ENCODE measurements at places on chromosomes 1 and 21.

DNA sequence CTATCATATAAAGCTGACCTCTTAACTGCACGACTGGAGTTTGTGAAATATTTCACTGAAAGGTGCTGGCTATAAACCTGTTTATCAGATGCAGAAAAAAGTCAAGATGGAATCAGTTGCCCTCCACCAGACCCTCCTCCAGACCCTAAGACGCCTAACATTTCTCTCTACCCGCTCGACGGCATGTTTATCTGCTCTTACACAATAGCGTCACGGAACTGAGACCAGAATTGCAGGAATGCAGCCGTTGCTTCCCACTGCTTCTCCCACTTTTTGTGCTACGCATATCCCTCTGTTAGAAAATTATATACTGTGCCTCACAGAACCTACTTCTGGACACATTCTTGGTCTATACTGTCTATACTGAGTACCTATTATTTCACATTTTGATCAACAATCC, 28.2 kb upstream of the FAM131C start:
- no peak for DNase-seq

GRCh38 chr1:150695561-150695960, 1.4 kb downstream of the GOLPH3L start:
- peak; percentile 12 for DNase-seq

- DNase-seq, result peak; percentile 84
These were observed 186.1 kb downstream of the CLEC20A start for GRCh38 chr1:178310685-178311105.

- DNase-seq, result no peak
These were observed 72.7 kb downstream of the HUNK start for GRCh38 chr21:31945546-31945945.

DNA sequence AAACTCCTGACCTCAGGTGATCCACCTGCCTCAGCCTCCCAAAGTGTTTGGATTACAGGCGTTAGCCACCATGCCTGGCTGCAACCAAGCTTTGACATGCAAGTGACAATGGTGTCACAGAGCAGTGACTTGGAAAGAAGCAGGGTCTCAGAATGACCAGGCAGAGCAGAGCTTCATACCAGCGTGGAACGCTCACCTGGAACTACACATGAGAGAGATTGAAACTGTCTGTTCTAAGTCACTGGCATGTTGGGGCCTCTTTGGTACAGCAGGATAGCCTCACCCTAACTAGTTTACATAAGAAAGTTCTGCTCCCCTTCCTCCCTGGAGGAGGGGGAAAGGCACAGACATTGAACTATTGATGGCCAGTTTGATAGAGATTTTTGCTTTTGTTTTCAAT, 47.5 kb upstream of the ITPKB start:
- DNase-seq, result no peak

- no peak for DNase-seq
These were observed 407.0 kb downstream of the NPHP4 start for GRCh38 chr1:5585256-5585655.

- DNase-seq, result no peak
These were observed 16.9 kb upstream of the PARS2 start for GRCh38 chr1:54781023-54781723.

- no peak for DNase-seq
These were observed 48.1 kb downstream of the CDC14A start for GRCh38 chr1:100400404-100400803.

DNA sequence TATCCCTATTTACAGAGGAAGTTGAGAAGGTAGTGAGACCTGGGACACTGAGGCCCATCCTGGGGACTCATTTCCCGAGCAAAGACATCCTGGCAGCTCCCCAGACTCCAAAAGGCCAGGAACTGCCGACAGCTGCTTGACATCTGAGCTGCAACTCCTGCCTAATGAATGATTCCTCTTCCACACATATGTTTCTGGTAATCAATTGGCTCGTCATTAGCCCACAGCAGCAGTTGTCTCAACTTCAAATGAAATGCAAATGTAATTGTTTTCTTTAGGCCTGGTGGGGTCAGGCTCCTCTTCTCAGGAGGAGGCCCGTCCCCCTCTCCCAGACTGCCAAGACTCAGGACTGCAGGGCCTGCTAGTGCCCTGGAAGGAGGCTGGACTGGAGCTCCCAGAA, 61.8 kb upstream of the DISP3 start:
- DNase-seq, result no peak

GRCh38 chr1:184840596-184840995, 85.9 kb upstream of the EDEM3 start:
- no peak for DNase-seq

DNA sequence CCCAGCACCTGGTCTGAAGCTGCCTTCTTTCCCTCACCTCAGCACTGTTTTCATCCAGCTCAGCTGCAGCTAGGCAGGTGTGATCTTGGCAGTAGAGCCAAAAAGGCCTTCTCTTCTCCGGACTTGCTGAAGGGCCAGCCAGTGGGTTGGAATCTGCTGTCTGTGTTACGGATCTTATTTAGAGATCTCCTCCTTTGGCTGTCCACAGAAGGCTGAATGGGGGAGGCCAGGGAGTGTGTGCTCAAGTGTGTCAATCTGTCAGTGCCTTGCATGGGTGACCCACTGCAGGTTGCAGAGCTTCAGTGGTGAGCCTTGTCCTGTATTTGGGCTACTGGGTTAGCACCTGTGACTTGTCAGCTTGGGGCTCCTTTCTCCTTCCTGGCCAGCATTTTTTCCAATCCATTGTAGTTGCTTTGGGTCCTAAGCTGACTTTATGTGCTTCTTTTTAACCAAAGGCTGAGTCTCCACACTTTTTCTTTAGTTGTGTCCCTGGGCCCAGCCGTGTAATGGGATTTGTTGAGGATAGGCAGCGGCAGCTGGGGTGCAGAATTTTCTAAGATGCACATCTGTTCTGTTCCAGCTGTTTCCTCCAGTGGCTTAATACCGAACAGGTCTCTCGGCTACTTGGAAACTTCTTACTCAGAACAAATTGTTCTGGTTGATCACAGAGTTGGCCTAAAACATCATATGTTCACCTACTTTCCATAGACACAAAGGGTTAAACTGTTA, 126.8 kb downstream of the PEX14 start:
- no peak for DNase-seq

DNA sequence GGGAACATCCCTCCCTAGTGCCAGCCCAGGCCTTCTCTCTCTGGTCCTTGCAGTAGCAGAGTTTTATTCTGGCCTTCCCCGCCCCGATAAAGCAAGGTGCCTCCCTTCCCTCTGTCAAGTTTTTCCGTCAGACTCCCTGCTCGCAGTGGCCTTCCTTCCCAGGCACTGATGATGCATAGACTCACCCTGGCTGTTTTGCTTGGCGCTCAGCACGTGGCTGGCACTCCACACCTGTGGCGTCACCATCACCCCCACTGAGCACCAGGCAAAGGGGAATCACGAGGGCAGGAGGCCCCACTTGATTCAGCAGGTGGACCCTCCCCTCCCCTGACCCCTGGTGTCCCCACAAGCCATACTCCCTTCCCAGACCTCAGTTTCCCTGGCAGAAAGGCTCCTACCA, 7.4 kb downstream of the SLC26A9 start:
- DNase-seq, result peak; percentile 92

DNA sequence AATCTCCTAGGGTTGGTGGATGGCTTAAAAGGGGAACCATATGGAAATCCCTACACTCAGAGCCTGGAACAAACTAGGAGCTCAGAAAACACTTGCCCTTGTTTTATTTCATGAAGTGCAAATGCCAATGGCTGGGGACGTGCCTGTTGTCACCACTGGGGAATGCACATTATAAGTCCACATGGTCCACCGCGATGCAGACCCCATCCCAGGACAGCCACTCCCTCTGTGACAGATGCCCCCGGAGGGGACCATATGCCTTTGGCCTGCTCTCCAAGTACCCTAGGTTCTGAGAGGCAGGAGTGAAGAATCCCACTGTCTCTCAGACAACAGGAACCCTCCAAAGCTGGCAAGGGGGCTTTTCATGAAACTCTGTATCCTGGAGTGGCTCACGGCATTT, 42.3 kb downstream of the LRP8 start:
- DNase-seq, result no peak

GRCh38 chr1:34163792-34164731, 968 bp downstream of the CSMD2 start:
- no peak for DNase-seq

DNA sequence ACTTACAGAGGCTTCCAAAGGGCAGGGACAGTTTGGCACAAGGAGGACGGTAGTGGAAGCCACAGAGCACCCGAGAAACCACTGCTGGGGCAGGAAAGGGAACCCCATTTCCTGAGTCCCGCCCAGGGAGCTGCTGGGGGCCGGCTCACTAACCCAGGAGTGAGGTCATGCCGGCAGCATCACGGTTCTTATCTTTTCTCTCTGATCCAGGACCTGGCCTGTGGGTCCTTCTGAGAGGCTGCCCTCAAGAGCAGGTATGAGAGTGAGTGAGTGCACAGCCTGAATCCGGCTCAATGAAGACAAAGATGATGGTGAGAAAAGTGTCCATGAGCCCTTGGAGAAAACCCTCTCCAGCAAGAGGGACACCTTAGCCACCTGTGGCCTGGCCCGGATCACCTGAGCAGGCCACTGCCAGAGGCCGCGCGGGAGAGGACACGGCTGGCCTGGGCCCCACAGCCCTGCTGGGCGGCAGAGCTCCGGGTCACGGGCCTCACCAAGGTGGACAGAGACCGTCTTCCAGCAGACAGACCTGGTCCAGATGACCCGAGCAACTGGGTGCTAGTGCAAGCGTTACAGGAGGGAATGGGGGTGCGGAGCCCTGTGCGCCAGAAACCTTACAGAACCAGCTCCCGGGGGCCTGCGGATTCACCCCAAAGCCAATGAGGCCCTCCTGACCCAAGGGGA, 94.9 kb downstream of the RIPK4 start:
- no peak for DNase-seq

GRCh38 chr1:76138217-76138616, 63.7 kb downstream of the ST6GALNAC3 start:
- DNase-seq, result no peak

- no peak for DNase-seq
These were observed 648.9 kb downstream of the SMYD3 start for GRCh38 chr1:245858022-245858721.

GRCh38 chr21:27244352-27244751, 277.5 kb upstream of the ADAMTS5 start:
- DNase-seq, result no peak

- no peak for DNase-seq
These were observed 54.1 kb upstream of the ID3 start for GRCh38 chr1:23613191-23614031.

DNA sequence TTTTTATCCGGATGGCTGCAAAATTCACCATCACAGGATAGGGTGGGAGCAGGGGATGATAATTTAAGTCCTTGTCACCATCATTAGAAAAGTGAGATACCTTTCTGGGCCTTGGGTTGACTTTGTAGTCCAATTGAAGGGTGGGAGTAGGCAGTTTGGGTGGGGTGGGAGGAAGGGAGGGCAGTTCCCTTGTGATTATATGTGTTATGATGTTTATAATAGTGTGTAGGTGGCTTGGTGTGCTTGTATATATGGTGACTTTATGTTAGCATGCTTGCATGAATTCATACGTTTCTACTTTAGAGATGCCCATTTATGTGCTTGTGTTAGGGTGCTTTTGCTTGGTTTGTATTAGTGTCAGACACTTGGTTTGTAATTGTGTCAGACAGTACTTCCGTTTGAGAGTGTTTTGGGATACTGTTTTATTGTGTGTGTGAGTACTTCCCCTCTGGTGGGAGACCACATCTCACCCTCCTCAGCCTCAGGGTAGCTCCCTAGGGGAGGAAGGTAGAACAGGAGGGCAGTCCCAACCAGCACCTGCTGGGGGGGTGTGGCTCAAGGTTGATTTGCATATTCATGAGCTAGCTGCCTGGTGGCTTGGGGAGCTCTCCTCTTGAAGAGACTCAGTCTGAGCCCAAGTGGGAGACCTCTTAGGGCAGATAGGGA, 6.3 kb upstream of the POU3F1 start:
- peak; percentile 12 for DNase-seq

DNA sequence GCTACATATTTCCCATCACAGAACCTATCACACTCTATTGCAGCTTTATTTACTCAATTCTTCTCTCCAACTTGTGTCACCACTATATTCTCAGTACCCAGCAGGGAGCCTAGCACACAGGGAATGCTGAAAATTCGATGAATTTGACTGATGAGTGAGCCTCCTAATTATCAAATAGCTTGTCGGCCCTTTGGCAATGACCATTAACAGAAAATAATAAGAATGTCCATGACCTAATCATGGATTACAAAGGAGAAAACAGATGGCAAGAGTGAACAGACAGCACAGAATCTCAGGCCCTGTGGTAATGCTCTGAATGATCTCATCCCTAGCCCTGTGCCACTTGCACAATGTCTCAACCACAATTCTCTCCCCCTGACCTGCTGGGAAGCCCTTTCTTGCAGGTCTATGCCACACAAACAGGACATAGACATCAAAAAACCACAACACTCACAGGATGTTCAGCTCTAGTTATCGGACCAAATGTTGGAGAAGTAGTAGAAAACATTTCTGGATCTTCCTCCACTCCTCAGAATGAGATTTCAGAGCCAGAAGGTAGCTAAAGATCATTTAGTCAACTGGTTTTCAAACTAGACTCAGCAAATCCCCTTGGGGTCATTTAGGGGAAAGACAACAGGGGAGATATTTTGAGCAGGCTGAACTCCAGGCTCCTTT, 68.4 kb downstream of the LUZP1 start:
- DNase-seq, result peak; percentile 92

GRCh38 chr1:247557926-247558674, 9.2 kb downstream of the GCSAML start:
- DNase-seq, result no peak

DNA sequence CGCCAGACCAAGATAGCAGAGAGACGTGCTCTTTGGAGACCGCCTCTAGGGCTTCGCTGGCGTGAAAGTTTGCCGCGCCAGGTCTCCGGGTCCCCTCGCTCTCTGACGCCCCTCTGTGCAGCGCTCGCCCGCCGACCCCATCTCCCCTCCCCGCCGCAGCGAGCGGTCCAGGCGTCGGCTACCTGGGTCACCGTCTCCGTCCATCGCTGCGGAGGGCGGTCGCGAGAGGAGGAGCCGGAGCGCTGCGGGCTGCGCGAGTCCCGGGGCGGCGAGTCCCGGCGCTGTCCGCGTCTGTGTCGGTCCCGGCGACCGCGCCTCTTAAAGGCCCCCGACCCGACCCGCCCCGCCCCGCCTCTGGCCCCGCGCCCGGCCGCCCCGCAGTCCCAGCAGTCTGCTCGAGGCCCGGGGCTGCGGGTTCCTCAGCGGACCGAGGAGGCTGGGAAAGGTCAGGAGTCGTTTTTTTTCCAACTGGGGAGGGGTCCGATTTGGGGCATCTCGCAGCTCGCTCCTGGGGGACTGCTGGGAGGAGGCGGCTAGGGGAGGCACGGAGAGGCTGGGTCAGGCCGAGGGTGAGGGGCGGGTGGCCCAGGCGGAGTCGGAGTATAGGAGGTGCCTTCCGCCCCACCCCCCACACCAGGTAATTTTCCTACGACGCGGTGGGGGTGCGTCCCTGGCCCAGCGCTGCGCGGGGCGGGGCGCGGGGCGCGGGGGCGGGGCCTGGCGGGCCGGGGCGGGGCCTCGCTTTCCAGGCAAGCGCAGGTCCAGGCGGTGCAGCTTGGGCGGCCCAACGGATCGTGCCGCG, at the start of the genes FBXO2 and FBXO44:
FBXO2 (minus strand) TSS at position 293 of the 802 bp plus-strand sequence; CDS start at position 204, 89 bp downstream.
FBXO44 (plus strand) TSS at position 741 of the 802 bp plus-strand sequence. CDS start 959 bp downstream, outside the sequence.
- peak; percentile 67 for DNase-seq

- DNase-seq, result no peak
These were observed 106.8 kb downstream of the NTNG1 start for GRCh38 chr1:107247679-107248078.

- peak; percentile 91 for DNase-seq
These were observed 455.0 kb downstream of the BRINP3 start for GRCh38 chr1:190022709-190023108.
